ENCODE measurements at places on chromosomes 6 and 20.

DNA sequence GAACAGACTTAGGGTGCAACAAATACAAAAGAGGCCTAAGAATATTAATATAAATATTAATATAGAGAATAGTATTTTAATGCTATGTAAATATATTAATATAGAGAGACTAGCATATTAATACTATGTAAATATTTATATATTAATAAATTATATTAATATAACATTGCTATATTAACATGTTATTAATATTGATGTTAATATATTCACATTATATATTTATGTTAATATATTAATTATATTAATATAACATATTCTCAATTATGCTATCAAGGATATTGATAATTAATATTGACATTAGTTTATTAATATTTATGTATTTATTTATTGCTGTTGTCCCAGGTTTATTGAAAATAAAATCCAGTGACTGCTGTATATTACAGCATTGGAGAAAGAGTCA is 1.1 kb upstream of the MAS1L start:
- no peak for DNase-seq

DNA sequence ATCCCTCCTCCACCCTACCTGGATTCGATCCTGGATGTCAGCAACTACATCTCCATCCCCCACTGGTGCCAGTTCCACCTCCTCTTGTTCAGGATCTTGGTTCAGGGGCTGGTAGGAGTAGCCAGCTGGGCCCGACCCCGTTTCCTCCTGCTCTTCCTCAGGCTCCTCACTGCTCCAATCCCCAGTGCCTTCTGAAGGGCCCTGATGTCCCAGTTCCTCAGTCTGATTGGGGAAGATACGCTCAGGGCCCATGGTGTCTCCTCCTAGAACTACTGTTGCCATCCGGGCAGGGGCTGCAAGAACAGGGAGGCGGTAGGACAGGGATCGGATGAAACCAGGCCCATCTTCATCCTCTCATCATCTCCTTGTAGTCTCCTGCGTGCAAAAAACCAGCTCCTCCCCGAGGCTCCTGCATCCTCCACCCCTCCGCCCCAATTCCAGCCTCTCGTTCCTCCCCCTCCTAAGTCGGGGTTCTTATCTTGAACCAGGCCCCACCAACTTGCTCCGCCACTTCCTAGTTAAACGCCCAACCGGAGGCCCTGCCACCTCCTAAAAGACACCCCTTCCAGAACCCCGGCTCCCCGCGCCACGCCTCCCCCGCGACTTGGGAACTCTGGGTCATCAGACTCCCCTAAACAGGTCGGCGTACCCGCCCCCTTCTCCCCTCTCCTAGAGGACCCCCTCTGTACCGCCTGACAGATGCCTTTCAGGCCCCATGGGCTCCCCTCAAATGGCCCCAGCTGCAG is 476 bp downstream of the MEA1 start:
- no peak for DNase-seq

- DNase-seq: no peak
Observed at GRCh38 chr20:34180460-34181120, 60.6 kb upstream of the ASIP start.

DNA sequence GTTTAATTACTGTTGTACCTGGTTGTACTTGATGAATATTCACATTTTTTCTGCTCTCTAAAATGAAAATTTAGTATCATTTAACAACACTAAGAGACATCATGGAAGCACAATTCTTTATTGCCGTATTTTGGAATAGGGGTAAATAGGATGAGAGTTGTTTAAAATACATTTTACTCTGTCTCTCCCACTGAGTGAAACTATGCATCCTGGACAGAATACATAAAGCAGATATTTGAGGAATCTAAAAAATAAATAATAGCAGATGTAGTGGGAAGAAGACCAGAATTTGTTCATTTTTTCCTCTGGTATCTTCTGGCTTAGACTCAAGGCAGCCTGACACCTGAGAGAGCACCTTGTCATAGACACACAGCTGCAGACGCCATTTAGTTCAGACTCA is 119.1 kb upstream of the AHI1 start:
- no peak for DNase-seq

- DNase-seq: no peak
Observed at GRCh38 chr6:6002848-6003620, 3.7 kb downstream of the NRN1 start.

Measured in 8988T (cell line).